ENCODE measurements at places on chromosomes 11 and 22.

DNA sequence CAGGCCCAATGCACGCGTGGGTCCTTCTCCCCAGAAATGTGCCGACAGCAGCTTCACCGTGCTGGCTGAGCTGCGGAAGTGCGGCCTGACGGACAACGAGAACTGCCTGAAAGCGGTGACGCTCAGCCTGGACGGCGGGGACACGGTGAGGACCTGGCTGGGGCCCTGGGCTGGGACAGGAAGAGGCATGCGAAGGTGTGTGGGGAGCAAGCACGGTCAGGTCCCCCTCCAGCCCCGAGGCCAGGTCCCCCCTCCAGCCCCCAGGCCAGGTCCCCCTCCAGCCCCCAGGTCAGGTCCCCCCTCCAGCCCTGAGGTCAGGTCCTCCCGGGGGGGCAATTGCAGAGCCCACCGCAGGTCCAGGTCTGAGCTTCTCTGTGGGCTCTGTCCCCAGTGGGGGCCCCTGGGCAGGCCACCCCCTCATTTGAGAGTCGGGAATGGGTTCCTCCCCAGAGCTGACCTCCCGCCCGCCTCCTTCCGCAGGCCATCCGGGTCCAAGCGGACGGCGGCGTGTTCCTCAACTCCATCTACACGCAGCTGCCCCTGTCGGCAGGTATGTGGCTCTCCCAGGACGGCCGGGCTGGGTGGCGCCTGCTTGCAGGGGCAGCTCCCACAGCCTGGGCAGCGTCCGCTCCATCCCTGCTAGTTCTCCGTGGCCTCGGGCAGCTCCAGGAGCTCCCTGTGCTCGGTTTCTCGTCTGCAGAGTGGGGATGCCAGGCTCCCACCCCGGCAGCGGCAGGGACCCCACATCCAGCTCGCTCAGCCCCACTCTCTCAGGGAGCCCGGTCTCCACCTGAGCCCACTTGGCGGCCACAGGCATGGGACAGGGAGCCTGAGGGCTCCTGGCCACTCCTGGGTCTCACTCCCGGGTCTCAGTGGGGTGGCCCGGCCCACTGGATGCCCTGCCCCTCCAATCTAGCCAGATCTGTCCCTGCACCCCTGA is 7.9 kb downstream of the MUC5B start:
- no peak for DNase-seq

GRCh38 chr11:104645261-104646222 is 252.7 kb downstream of the CASP12 start:
- DNase-seq = no peak

DNA sequence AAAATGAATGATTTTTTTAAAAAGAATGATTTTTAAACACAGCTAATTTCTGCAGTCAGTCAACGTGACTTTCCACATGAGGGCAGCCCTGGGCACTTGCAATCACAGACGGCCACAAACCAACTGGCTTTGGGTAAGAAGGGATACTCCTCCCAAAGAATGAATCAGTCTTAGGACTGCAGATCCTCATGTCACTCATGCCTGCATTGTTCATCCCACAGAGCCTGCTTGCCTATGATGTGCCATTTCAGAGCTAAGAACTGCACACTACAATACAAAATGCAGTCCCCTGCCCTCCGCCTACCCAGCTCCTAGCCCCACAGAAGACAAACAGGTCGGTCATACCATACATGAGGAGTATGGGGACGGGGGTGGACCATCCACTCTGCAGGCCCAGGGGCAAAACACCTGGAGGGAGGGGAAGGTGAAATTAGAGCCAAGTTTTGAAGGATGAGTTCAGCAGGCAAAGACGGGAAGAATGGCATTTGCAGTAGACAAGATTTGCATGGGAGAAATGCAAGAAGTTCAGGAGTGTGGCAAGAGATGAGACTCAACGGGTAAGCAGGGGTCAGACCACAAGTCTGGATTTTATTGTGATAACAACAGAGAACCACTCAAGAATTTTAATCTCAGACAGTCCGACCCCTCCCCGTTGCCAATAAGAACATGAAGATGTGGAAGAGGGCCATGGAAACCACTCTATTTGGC is 24.7 kb downstream of the PACSIN2 start:
- DNase-seq = peak; percentile 85

GRCh38 chr11:113382121-113382520 is 5.5 kb upstream of the ANKK1 start:
- DNase-seq = no peak

GRCh38 chr11:102462610-102463009 is 10.0 kb upstream of the TMEM123 start:
- no peak for DNase-seq

DNA sequence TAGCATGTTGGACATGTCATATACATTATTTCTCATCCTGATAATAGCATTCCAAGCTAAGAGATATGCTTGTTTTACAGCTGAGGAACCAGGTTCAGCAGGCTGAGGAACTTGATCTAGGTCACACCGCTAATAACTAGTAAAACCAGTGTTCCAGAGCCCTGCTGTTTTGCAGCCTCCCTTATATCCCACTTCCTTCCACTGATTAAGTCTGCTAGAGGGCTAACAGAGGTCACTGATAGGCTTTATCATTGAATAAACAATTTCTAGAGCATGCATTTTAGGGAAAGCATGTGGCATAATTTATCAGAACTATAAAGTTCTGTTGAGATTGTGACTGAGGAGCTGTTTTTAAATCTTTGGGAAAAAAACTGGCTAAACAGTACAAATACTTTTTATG is 54.0 kb downstream of the UVRAG start:
- DNase-seq = no peak

DNA sequence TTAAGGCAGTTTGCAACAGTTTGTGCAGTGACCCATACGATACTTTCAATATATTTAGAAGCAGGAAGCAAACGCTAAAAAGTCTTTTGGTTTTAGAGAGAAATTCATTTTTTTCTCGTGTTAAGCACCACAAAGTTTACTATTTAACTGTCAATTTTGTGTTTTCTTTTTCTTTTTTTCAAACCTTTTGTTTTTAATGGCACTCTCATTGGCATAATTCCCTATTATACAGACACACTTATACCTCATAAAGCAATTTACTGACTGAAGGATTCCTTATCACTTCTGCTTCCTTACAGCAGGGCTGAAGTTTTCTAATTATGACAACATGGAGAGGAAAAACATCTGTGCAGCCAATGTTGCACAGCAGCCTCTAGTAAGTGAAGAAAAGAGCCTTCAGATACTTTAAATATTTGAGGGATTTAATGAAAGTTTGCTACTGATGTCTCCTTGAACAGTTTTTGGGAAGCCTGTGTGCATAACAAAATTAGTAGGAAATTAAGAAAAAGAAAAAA is 2191.2 kb downstream of the LRRC4C start:
- no peak for DNase-seq

DNA sequence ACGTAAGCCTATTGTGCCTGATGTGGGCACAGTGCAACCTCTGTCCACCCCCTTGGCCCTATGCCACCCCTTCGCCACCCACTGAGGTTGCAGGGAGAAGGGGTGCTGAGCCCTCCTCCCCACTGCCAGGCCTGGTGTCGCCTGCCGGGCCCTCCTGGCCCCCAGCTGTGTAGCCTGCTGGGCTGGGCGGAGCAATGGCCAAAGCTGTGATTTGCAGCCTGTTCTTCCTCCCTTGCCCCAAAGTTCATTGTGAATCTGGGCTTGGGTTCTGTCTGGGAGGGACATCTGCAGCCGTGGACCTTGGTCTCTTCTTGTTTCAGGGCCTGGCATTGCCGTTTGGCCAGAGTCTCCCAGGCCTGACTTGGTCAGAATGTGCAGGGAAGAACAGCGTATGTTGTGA is 121.9 kb downstream of the PKNOX2 start:
- no peak for DNase-seq

DNA sequence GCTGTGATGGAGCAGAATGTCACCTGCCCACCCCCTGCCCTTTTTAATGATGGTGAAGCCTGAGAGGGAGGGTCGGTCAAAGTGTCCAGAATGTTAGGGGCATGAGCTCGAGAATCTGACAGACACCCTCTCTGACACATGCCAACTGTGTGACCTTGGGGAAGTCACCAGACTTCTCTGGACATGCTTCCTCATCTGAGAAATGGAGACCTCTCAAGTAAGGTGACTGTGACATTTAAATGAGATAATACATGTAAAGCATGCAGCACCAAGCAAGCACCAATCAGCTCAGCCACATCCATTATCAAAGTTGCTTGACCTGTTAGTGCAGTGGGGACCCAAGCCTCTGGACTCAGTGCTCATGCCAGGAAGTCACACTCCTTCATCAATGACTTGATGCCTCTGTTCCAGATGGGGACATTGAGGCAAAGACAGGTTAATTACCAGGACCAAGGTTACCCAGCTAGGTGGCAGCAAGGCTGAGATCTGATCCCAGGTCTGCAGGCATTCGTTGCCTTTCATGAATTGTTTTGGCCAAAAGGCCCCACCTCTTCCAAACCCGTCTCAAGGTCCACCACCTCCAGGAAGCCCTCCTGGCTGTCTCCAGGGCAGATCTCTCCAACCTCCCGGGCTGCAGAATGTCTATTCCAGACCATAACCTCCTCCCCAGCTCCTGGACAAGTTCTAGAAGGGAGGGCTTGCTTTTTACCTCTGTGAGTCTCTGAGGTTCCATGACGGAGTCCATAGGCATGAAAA is 38.8 kb upstream of the SYT7 start:
- no peak for DNase-seq

GRCh38 chr22:41970601-41971000 is 1.4 kb downstream of the SEPTIN3 start:
- DNase-seq = no peak

- DNase-seq = no peak
Observed at GRCh38 chr11:65411681-65412070, 10.9 kb upstream of the NEAT1 start.

GRCh38 chr11:117458275-117459122 is 130.8 kb downstream of the CEP164 start:
- no peak for DNase-seq

DNA sequence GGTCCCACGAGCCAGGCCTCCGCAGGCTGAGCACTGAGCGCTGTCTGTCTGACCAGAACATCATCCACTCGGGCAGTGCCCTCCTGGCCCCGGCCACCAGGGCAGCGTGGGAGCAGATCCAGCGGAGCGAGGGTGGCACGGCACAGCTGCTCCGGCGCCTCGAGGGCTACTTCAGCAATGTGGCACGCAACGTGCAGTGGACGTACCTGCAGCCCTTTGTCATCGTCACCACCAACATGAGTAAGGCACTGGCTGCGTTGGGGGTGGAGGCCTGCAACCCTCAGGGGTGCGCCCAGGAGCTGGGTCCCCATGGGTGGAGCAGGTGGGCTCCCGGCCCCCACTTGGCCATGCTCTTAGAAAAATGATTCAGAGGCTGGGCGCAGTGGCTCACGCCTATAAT is 49.7 kb upstream of the PRODH start:
- DNase-seq = no peak

DNA sequence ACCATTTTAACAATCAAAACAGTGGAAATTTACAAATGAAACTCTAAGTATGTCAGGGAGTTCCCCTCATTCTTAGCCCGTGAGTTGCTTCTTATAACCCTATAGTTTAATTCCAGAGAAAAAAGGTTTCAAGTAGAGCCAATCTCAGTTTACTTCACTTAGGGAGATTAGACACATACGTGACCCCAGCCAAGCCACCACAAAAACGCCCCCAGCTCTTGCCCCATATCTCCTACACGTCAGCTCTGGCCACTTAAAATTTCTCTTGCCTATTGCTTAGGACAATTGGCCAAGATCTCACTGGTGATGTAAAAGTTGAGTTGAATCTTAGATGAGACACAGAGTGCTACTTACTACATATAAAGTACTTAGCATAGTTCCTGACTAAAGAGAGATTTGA is 166.4 kb downstream of the ETS1 start:
- DNase-seq = peak; percentile 80

GRCh38 chr11:12375720-12376119 is 1.7 kb upstream of the PARVA start:
- peak; percentile 21 for DNase-seq

DNA sequence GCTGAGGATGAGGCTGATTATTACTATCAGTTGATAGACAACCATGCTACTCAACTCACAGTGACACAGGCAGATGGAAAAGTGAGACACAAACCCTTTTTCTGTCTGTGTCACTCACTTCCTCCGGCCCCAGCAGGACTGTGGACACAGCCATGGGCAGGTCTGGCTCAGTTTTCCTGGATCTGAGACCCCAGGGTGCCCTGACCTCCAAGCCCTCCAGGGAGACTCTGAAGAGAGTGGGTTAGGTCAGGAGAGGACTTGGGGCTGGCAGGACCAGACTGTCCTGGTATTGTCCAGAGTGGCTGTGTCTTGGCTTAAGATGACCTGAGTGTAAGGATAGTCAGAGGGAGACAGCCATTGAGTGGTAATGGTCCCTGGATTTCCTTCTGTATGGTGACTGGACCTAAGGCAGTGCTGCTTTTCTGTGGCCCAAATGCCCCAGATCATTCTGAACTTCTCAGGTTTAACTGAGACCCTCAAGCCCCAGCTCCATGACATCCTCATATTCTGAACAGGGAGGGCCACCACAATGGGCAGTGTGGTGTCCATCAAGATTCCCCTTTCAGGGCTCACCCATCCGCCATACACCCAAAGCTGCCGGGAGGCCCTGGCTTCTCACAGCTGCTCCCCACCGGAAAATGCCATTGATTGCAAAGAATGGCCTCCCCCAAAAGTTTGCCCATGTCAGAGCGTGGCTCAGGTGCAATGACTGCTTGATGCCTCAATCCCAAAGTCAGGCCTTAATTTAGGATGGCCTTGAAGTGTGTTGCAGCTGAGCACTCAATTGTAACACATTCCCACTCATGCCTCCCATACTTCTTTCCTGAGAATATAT is 36.2 kb upstream of the PRAME start:
- DNase-seq = no peak

DNA sequence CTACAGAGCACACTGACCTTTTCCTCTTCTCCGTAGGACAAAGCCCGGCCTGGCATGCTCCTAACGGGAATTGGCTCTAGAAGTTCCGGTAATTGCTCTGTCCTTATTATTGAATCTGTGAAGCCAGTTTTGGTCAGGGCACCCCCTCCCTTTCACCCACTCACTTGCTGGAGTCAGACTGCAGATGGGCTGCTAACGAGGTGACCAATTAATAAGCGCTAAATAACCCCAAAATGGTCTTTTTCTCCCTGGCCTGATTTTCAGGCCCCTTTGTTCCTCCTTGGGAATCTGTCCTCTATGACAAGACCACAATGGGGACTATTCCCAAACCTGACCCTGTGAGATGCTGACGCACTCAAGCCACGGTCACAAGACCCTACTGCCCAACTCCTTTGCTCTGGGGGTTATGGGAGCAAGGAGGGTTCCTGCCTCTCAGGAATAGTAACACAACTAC is 610.0 kb upstream of the CADM1 start:
- no peak for DNase-seq

DNA sequence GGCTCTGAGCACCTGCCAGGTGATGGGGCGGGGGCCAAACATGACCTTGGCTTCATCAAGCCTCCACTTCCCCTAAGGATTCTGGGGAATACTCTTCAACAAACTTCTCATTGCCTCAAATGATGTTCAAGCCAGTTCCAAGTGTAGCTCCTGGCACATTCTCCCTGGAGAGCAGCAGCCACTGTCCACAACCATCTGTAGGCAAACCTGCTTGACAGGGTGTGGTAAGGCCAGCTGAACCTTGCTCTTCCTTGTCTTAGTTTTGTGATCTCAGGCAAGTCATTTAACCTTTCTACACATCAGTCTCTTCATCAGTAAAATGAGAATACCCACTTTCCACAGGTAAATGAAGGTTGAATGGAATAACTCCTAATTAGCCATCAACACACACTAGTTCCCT is 323.3 kb downstream of the TENM4 start:
- DNase-seq = no peak
